ENCODE measurements at places on chromosomes 13 and 19. TPM values are rescaled to one million over a fixed set of nuclear protein-coding genes. Genes with fewer than 3 reads are reported as not detected.
A peak's percentile ranks its signal among the peaks of the same experiment; 100 is the strongest.

GRCh38 chr13:36028359-36029025 lies 102.7 kb downstream of the DCLK1 start:
- H3K27ac ChIP-seq, result no peak overlapping the region
- H3K27me3 ChIP-seq, result no peaks in the 10 kb centered on the region
- no peak overlapping the region for H3K4me3 ChIP-seq

GRCh38 chr13:66675620-66676019 lies 554.5 kb downstream of the PCDH9 start:
- H3K36me3 ChIP-seq, result no peaks in the 10 kb centered on the region
- H3K4me3 ChIP-seq, result no peak overlapping the region
- no peaks in the 10 kb centered on the region for H3K4me1 ChIP-seq
- no peak for DNase-seq
- H3K27me3 ChIP-seq, result no peaks in the 10 kb centered on the region

DNA sequence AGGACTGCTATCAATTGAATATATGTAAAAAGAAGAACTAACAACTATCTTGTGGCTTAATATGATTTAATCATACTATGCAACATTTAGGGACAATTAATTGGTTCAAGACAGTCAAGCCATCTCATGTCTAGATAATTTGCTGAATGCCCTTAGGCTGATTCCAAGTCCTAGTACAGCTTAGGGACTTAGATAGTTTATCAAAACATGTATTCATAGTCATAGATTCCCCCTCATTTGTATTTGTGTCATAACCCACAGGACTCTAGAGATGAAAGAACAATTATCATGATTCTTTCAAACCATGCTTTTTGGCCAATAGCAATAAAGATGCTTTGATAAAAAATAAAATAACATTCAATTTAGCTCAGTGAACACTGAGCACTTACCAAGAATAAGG lies 607.6 kb downstream of the SLITRK1 start:
- DNase-seq, result no peak

- no peak overlapping the region for H3K4me3 ChIP-seq
- no peaks in the 10 kb centered on the region for H3K27me3 ChIP-seq
- no peak for DNase-seq
These were observed 82.4 kb upstream of the STARD13 start for GRCh38 chr13:33367926-33368325.

- H3K4me1 ChIP-seq, result no peaks in the 10 kb centered on the region
- DNase-seq, result peak; percentile 61
- H3K27me3 ChIP-seq, result no peaks in the 10 kb centered on the region
- no peak overlapping the region for H3K27ac ChIP-seq
- no peaks in the 10 kb centered on the region for H3K36me3 ChIP-seq
These were observed 6.7 kb upstream of the ZNF761 start for GRCh38 chr19:53424968-53425597.

The SHISA7 gene
- not detected for total RNA-seq

The CCDC122 gene
- 0.71 TPM for total RNA-seq

- DNase-seq, result peak; percentile 47
- no peaks in the 10 kb centered on the region for H3K36me3 ChIP-seq
- H3K4me1 ChIP-seq, result peaks cover 4% of the 10 kb centered on the region
- no peak overlapping the region for H3K27ac ChIP-seq
- H3K4me3 ChIP-seq, result no peak overlapping the region
These were observed 21.8 kb downstream of the MRPS12 start for GRCh38 chr19:38952395-38953165.

- H3K27me3 ChIP-seq, result no peaks in the 10 kb centered on the region
- H3K4me1 ChIP-seq, result peaks cover 22% of the 10 kb centered on the region
- DNase-seq, result no peak
- H3K36me3 ChIP-seq, result peaks cover 18% of the 10 kb centered on the region
These were observed 964 bp downstream of the KHSRP start for GRCh38 chr19:6423499-6424194.

The C5AR2 gene
- total RNA-seq, result 0.10 TPM

The C3 gene
- 0.57 TPM for total RNA-seq

GRCh38 chr19:6767081-6767356 lies 216 bp downstream of the SH2D3A start:
- peak overlapping the region; percentile 91 for H3K27ac ChIP-seq
- no peaks in the 10 kb centered on the region for H3K27me3 ChIP-seq
- peaks cover 24% of the 10 kb centered on the region for H3K4me1 ChIP-seq

DNA sequence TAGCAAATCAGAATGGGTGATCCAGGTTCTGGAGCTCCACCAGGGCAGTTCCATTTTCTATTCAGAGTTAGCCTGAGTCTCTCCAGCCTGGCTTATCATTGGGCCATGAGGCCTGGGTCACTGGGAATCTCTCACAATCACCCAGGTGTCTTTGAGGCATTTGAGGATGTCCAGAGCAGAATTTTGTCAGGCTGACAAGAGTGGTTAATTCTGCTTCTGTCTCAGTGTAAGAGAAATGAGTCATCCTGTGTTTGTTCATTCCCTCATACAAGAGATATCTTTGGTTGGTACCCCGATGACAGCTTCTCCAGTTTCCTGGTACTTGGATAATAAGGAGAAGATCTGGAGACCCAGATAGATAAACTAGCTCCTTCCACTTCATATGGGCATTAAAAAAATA lies 10.4 kb downstream of the ZNF93 start:
- H3K4me1 ChIP-seq, result no peaks in the 10 kb centered on the region
- no peaks in the 10 kb centered on the region for H3K27me3 ChIP-seq

- no peaks in the 10 kb centered on the region for H3K27me3 ChIP-seq
- H3K4me3 ChIP-seq, result no peak overlapping the region
- H3K4me1 ChIP-seq, result no peaks in the 10 kb centered on the region
- no peak overlapping the region for H3K27ac ChIP-seq
These were observed 130.2 kb downstream of the DNAJC15 start for GRCh38 chr13:43153436-43154090.

- H3K36me3 ChIP-seq, result no peaks in the 10 kb centered on the region
- H3K4me1 ChIP-seq, result no peaks in the 10 kb centered on the region
These were observed 60.1 kb upstream of the AKAP11 start for GRCh38 chr13:42211704-42212464.

GRCh38 chr13:27489456-27489855 lies 39.1 kb upstream of the MTIF3 start:
- no peak overlapping the region for H3K27ac ChIP-seq
- H3K27me3 ChIP-seq, result no peaks in the 10 kb centered on the region
- H3K4me1 ChIP-seq, result no peaks in the 10 kb centered on the region
- DNase-seq, result no peak
- no peaks in the 10 kb centered on the region for H3K36me3 ChIP-seq

The INSL3 gene
- 10.3 TPM for total RNA-seq

The ZNF763 gene
- total RNA-seq, result 15.0 TPM

The EGLN2 gene
- 122 TPM for total RNA-seq

DNA sequence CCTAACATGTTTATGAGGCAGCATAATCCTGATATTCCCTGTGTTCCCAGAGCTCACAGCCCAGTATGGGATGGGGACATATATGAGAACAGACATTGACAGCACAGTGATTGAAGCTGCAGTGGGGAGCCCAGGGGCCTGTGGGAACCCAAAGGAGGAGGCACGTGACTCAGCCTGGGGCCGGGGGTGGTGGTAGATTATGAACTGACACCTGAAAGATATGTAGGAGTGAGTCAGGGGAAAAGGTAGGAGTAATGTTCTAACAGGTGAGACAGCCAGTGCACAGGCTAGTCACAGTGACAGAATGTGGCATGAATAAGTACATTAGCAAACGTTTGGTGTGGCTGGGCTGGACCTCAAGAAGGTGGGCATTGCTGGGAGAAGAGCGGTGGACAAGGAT lies 29.0 kb downstream of the CKM start:
- no peak overlapping the region for H3K4me3 ChIP-seq
- H3K36me3 ChIP-seq, result peaks cover 50% of the 10 kb centered on the region
- no peak for DNase-seq
- H3K4me1 ChIP-seq, result no peaks in the 10 kb centered on the region
- H3K27ac ChIP-seq, result no peak overlapping the region

DNA sequence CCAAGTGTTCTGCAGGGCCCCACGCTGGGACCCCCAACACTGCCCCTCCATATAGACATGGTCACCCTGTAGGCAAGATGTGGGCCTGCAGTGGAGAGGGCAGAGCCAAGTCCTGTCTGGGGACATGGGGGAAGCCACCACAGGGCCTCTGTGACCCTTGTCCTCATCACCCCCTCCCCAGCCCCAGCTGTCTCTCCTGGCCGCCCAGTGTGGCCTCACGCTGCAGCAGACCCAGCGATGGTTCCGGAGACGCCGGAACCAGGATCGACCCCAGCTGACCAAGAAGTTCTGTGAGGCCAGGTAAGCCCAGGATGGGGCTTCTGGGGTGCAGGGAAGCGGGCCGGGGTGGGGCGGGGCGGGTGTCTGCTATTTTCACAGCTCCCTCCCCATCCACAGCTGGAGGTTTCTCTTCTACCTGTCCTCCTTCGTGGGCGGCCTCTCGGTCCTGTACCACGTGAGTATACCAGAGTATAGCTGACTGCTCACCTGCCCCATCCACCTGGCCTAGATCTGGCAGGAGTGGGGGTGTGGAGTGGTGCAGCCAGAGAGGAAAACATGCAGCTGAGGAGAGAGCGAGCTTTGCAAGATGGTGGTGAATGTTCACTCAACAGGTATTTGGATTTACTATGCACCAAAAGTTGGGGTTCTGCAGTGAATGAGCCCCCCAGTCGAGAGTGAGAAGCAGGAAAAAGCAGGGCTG lies 46.4 kb downstream of the CERS4 start:
- H3K4me3 ChIP-seq, result no peak overlapping the region
- DNase-seq, result no peak
- no peaks in the 10 kb centered on the region for H3K36me3 ChIP-seq
- H3K4me1 ChIP-seq, result no peaks in the 10 kb centered on the region
- H3K27ac ChIP-seq, result no peak overlapping the region
- no peaks in the 10 kb centered on the region for H3K27me3 ChIP-seq

- H3K36me3 ChIP-seq, result no peaks in the 10 kb centered on the region
- DNase-seq, result no peak
- H3K27ac ChIP-seq, result peak overlapping the region; percentile 70
- H3K27me3 ChIP-seq, result no peaks in the 10 kb centered on the region
These were observed 146.2 kb downstream of the SHISA2 start for GRCh38 chr13:25905611-25906010.

The DNAJB1 gene
- total RNA-seq, result 92.6 TPM

DNA sequence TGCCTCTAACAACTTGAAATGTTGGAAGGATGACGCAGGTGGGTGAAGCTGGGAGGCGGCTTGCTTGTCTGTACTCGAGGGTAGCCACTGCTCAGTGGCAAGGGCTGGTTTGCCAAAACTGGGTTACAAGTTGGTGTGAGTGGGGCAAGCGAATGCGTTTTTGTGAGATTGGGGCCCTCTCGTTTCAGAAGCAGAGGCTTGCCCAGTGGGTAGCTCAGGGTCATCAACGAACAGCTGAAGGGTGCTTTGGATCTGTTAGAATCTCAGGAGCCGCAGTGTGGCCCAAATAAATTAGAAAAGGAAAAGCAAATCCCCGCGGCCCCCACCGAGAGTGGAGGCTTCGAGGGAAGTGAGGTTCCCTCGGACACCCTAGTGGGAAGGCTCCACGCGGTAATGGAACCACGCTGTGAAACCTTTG lies 7.3 kb downstream of the ATP4B start:
- no peak overlapping the region for H3K27ac ChIP-seq
- DNase-seq, result no peak
- no peak overlapping the region for H3K4me3 ChIP-seq
- peaks cover 10% of the 10 kb centered on the region for H3K4me1 ChIP-seq
- no peaks in the 10 kb centered on the region for H3K36me3 ChIP-seq

- H3K36me3 ChIP-seq, result no peaks in the 10 kb centered on the region
- H3K4me3 ChIP-seq, result no peak overlapping the region
- peaks cover 17% of the 10 kb centered on the region for H3K4me1 ChIP-seq
- no peaks in the 10 kb centered on the region for H3K27me3 ChIP-seq
- no peak overlapping the region for H3K27ac ChIP-seq
These were observed 33.0 kb downstream of the KPNA3 start for GRCh38 chr13:49759503-49759902.

The HAUS8 gene
- total RNA-seq, result 19.0 TPM

- H3K27ac ChIP-seq, result no peak overlapping the region
- no peak overlapping the region for H3K4me3 ChIP-seq
- H3K4me1 ChIP-seq, result no peaks in the 10 kb centered on the region
- no peak for DNase-seq
These were observed 36.4 kb downstream of the SOX1 start for GRCh38 chr13:112103260-112103838.

The SIGLEC10 gene
- 0.16 TPM for total RNA-seq

GRCh38 chr13:98398581-98398980 lies 178.3 kb downstream of the STK24 start:
- DNase-seq, result no peak
- no peaks in the 10 kb centered on the region for H3K4me1 ChIP-seq
- H3K4me3 ChIP-seq, result no peak overlapping the region

DNA sequence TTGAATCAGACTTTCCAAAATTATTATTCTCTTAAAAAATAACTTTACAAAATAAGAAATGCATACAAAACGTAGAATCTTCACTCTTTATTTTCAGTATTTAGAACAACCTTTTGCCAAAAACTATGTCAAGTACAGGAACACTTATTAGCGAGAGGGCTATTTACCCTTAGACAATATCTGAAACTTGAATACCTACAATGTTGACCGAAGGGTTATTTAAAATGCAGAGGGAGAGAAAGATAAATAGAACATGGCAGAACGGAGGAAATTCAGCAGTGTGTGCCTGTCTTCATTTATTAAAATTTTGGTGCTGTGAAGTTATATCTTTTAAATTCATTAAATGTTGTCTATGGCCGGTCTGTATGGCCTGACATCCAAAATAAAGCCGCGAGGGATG lies 198.8 kb downstream of the EFNB2 start:
- H3K36me3 ChIP-seq, result no peaks in the 10 kb centered on the region
- H3K4me3 ChIP-seq, result no peak overlapping the region
- DNase-seq, result no peak
- H3K4me1 ChIP-seq, result no peaks in the 10 kb centered on the region
- H3K27me3 ChIP-seq, result no peaks in the 10 kb centered on the region

- H3K27me3 ChIP-seq, result no peaks in the 10 kb centered on the region
- peak overlapping the region; percentile 34 for H3K4me3 ChIP-seq
- no peaks in the 10 kb centered on the region for H3K4me1 ChIP-seq
These were observed 64.2 kb downstream of the TEX29 start for GRCh38 chr13:111384441-111385182.

- no peaks in the 10 kb centered on the region for H3K4me1 ChIP-seq
- no peaks in the 10 kb centered on the region for H3K36me3 ChIP-seq
- no peaks in the 10 kb centered on the region for H3K27me3 ChIP-seq
- H3K4me3 ChIP-seq, result no peak overlapping the region
- no peak for DNase-seq
These were observed 687.8 kb downstream of the DIAPH3 start for GRCh38 chr13:59475911-59476310.

The CCNA1 gene
- 0.69 TPM for total RNA-seq

DNA sequence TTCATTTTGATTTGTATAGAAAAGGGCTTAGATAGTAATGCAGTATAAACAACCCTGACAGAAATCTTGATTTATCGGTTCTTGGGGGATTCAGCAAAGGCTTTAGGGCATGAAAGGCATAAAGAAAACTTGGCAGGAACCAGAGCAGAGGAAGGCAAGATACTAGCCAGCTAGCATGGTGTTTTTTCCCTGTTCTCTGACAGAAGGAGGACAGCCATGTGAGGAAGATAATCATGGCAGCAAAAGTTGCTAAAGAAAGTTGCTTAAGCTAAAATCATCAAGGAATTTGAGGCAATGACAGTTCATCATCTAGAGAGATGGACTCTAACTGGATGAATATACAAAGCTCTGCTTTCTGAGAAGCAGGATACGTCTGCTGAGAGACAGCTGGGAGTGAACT lies 294.1 kb downstream of the KCNRG start:
- H3K4me1 ChIP-seq, result no peaks in the 10 kb centered on the region
- no peaks in the 10 kb centered on the region for H3K27me3 ChIP-seq
- H3K4me3 ChIP-seq, result no peak overlapping the region

The SGCG gene
- not detected for total RNA-seq
